ENCODE measurements at places on chromosomes 11 and 22.
A peak's percentile ranks its signal among the peaks of the same experiment; 100 is the strongest.

GRCh38 chr11:121318848-121319834, 26.6 kb downstream of the SC5D start:
- DNase-seq = peak; percentile 75

DNA sequence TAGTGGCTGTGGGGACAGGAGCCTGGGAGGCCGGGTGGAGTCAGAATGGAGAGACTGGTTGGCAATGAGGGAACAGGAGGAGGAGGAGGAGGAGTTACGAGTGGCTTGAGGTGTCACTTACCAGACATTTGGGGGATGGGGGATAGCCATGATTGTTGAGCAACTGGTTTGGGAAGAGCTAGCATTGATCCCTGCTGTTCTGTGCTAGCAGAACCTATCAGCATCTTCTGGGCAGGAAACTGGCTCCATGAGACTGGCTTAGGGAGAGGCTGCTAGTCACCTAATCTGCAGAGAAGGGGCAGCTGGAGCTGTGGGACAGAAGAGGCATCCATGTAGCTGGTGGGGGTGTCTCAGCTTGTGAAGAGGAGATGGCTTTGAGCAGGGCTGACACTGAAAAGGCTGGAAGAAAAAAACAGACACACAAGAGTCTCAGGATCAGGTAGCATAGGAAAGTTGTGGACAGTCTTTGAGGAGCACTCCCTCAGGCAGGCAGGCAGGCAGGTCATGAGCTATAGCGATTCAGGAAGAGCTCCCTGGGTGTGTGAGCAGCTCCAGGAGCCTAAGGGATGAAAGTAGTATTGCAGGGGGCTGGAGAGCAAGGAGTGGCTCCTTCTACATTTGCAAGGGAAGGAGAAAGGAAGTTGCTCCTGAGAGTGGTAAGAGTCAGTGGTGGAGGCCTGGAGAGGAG, 22.3 kb downstream of the PIK3IP1 start:
- no peak for DNase-seq

DNA sequence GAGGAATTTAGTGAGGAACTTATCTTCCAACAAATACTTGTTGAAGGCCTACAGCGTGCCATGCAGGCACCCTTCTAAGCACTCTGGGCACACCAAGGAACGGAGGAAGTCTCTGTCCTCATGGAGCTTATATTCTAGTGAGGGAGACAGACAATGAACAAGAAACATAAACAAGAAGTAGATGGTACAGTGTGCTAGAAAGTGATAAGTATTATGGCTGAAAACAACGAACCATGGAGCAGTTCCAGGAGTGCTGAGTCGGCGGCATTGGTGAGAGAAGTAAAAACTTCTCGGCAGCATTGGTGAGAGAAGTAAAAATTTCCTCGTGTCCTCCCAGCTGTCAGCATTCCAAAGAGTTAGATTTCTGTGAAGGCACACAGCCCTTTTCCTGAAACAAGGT, 53.2 kb downstream of the FAM76B start:
- no peak for DNase-seq

DNA sequence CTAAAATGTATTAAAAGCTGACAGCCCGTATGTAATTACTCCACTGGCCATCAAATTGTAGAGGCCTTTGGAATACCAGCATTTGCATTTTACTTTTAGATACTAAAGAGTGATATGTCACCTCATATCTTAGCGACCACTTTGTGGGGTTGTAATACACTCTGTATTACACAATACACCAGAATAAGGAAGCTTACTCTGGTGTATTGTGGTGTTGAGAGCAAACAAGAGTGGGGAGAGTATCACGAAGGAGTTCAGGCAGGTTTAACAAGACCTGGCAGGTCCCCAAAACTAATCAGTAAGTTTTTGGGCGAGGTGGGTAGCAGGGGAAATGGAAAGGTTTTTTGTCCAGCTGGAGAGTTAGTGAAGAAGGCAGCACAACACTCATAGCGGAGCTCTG, 3.2 kb downstream of the NUP50 start:
- peak; percentile 50 for DNase-seq

GRCh38 chr22:47632701-47633100, 870.3 kb downstream of the TBC1D22A start:
- DNase-seq = no peak

DNA sequence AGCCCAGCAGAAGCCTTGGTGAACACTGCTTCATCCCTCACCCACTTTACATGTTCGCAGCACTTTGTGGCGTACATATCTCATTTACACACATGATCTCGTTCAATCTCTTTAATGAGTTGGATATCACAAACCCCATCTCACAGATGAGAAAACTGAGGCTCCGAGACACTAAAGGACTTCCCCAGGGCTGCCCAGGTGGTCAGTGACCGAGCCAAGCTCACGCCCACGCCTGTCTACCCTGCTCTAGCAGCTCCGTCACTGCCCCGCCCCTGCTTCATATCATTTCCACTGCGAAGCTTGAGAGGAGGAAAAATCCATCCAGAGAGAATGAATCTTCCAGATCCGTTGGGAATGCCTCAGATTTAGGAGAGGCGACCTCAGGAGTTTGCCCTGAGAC, 11.8 kb upstream of the DSCAML1 start:
- no peak for DNase-seq

DNA sequence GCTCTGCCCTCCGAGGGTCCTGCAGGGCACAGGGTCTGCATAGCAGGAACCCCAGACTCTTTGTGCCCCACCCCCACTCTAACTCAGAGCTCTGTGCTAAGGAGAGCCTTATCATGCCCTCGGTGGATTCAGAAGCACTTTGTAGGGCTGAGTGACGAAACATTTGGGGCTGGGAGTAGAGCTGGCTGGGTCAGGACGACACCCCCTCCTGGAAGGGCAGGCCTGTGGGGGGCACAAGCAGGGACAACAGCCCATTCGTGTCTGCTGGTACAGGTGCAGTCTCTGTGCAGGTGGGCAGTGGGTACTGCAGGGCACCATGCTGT, 8.9 kb downstream of the APOBEC3A start:
- DNase-seq = no peak

DNA sequence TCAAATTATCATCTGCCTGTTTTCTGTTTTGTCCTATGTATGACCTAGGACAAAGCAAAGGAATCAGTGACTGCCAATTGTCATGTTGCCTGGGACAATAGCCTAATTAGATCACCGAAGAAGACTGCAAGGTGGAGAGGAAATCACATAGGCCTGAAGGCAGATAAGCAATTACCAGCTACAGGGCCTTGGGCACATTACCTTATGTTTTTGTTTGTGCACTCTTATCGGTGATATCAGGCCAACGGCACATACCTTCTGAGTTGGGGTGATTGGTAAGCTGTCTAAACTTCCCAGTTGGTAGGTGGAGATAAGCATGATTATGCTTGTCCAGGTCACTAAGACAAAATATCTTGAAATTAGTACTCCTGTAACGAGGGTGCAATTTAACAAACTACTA, 58.1 kb upstream of the FAM181B start:
- DNase-seq = no peak

GRCh38 chr11:86934582-86934900, 20.7 kb downstream of the FZD4 start:
- no peak for DNase-seq

- DNase-seq = no peak
These were observed 18.0 kb downstream of the PARVA start for GRCh38 chr11:12395333-12395732.

- DNase-seq = no peak
These were observed 4.6 kb downstream of the ST3GAL4 start for GRCh38 chr11:126360049-126360446.

DNA sequence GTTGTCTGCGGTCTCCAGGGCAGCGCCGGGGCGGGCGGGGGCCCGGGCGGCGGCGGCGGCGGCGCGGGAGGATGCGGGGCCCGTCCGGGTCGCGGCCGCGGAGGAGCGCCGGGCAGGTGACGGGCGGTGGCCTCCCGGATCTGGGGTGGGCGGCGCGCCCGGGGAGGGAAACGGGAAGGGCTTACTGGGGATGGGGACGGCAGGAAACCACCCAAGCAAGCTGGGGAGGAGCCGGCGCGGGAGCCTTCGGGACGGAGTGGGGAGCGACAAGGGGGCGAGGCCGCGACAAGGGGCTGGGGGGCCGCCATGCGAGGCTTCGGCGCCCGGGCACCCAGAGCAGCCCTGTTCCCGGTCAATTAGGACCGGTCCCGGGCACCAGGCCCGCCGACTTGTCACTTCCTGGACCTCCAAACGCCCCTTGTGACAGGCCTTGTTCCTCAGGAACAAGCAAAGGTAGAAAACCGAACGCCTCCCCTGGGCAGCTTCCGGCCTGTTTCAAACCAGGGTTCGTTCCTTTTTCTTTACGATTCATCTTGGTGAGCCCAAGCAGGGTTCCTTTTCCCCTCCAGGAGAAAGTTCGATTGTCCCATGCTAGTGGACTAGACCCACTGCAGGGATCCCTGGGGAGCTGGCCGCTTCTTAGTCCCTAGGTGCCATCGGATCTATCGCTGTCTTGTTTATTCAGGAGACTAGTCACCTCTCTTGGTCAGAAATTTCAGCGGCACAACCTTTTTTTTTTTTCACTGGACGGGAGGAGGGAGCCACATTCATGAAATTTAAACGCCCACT, 492 bp downstream of the JHY start:
- peak; percentile 88 for DNase-seq

DNA sequence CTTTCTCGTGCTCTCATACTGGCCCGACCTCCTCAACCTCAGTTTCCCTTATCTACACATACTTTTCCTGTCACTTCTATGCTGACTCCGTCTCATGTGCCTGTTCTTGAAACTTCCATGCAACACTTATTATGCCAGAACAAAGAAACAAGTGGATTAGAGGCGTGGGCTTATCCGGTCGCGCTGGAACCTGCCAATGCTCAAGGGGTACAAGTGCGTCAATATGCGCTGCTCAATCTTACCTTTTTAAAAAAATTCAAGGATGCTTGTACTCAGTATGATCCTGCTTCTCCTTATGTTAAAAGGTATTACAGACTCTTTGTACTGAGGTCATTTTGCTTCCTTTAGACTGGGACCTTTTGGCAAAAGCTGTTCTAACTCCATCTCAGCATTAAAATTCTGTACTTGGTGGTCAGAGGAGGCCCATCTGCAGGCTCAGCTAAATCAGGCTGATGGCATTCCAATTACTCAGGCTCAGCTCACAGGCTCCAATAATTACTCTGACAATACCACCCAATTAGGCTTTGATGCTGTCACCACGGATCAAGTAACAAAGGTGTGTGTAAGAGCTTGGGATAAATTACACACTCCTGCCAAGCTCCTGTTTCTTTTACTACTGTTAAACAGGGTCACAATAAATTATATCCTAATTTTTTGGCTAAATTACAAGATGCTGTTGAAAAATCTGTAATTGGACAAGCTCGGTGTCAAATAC, 26.3 kb upstream of the ALDH3B2 start:
- DNase-seq = no peak

DNA sequence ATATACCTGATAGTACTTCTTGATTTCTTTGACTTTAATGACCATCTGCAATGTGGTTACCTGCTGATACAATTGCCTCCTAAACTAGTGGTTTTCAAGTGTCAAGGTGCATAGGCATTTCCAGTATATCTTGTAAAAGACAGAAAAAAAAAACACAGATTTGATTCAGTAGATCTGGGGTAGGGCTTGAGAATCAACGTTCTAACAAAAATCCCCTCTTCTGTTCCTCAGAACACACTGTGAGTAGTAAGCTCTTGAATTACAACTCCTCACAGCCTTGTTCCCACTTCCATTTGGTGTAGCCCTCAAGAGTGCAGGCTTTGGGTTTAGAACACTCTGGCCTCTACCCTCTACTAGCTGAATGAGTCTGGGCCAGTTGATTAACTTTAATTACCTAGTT, 78.0 kb upstream of the CTSC start:
- no peak for DNase-seq

- no peak for DNase-seq
These were observed 1.3 kb downstream of the SRRD start for GRCh38 chr22:26485013-26485412.

DNA sequence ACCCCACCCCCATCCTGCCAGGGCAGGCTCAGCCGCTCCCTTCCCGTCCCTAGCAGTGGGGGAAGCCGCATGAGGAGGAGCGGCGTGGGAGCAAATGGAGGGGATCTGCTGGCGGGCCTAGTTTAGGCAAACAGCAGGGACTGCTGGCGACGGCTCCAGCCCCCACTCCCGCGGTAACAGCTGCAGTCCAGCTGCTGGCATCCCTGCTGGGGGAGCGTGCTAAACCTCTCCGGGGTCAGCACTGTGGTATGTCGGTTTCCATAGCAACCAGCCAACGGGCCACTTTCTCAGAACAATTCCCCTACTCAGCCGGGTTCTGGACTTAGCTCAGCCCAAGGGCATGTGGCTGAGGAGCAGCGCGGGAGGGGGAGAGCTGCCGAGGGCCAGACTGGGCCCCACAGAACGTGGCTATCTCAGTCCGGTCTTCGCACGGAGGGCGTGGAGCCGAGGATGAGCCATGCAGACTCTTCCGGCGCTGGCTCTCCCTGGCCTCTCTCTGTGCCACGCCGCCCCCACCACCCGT, 98.8 kb downstream of the PKNOX2 start:
- peak; percentile 95 for DNase-seq

GRCh38 chr22:46993633-46994032, 231.2 kb downstream of the TBC1D22A start:
- peak; percentile 52 for DNase-seq

GRCh38 chr11:35412285-35412684, 7.1 kb downstream of the SLC1A2 start:
- DNase-seq = peak; percentile 32

DNA sequence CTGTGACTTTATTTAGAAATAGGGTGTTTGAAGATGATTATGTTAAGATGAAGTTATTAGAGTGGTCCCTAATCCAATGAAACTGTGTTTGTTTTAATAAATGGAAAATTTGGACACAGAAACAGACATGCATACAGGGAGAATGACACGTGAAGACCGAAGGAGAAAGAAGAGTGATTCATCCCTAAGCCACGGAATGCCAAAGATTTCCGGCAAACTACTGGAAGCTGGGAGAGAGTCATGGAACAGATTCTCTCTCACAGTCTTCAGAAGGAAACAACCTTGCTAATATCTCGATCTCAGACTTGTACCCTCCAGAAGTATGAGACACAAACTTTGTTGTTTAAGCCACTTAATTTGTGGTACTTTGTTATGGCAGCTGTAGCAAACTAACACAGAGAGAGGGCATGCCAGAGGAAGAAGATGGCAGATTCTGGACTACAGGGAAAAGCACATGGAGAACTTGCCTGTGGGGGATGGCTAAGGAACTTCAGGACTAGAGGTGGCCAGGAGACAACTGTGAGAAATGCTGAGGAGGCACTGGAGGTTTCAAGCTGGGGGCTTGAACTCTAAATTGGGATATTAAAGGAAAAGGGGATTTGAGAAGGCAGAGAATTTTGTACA, 733.5 kb upstream of the CCDC90B start:
- DNase-seq = no peak

- DNase-seq = no peak
These were observed 5.8 kb downstream of the SLC1A2 start for GRCh38 chr11:35413598-35413997.
